ENCODE measurements at places on chromosomes 12 and 14. TPM values are rescaled to one million over a fixed set of nuclear protein-coding genes. Genes with fewer than 3 reads are reported as not detected.

DNA sequence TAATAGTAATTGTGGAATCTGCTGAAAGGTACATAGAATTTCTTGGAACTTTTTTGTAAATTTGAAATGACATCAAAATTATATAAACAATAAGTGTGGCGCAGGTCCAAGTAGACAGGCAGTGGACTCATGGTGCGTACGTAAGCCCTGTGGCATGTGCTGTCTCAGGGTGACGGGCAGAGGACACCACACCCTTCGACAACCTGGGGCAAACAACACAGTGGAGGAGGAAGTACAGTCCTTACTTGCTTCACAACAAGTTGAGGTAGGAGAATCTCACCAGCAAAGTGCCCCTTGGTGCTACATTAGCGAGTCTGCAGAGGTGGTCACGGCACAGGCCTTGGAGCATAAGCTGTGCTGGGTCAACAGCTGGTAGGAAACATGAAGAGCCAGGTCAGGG lies 180.9 kb downstream of the AEBP2 start:
- no peaks in the 10 kb centered on the region for H3K27me3 ChIP-seq
- DNase-seq, result no peak
- no peak overlapping the region for H3K27ac ChIP-seq
- no peaks in the 10 kb centered on the region for H3K4me1 ChIP-seq
- H3K4me3 ChIP-seq, result no peak overlapping the region
- no peaks in the 10 kb centered on the region for H3K36me3 ChIP-seq

DNA sequence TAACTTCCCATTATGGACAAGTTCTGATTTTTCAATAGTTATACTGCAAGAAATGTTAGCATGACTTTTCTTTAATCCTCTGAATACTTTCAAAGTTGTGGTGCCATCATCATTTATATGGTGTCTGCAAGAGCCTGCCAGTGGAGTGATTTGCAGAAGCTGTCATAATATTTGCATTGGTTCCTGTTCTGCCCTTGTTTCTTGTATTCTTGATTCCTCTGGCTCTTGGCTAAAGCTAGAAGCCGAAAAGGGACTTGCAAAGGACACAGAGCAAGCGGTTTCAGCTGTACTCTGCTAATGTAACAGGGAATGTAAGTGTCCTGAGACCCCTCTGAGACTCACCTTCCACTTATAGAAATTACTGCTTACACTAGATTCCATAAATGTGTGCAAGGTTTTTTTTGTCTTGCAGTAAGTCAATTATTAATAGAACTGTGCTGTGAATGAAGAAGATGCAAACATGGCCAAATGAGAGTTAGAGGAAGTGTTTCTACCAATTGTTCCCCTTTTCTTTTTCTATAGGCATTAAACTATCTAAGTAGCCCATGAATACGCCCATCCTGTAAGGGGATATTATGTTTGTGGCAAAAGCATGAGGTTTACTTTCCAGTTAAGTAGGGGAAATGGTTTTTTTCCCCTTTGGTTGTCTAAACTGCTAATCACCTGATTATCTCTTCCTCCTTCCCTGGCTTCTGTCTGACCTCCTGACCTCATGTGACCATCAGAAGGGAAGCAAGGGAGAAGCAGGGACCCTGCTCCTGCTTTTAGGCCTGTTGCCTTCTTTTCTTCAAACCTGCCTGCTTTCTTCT lies 5.3 kb downstream of the DYRK4 start:
- H3K4me3 ChIP-seq, result no peak overlapping the region
- DNase-seq, result no peak
- H3K27ac ChIP-seq, result no peak overlapping the region

- no peaks in the 10 kb centered on the region for H3K27me3 ChIP-seq
- no peaks in the 10 kb centered on the region for H3K36me3 ChIP-seq
- no peak overlapping the region for H3K4me3 ChIP-seq
- DNase-seq, result no peak
Measured at GRCh38 chr14:100867631-100868315, 35.7 kb downstream of the RTL1 start.

DNA sequence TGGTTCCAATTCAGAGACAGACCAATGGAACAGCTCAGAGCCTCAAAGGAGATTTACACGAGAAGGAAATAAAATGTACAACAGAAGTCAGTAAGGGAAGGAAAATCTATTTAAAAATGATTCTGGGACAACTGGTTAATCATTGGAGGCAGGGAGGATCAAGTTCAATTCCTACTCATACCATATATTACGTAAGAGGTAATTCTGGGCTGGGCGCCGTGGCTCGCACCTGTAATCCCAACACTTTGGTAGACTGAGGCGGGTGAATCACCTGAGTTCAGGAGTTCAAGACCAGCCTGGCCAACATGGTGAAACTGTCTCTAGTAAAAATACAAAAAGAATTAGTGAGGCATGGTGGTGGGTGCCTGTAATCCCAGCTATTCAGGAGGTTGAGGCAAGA lies 36.7 kb upstream of the PITPNM2 start:
- no peaks in the 10 kb centered on the region for H3K27me3 ChIP-seq
- DNase-seq, result no peak
- H3K4me1 ChIP-seq, result no peaks in the 10 kb centered on the region
- H3K36me3 ChIP-seq, result peaks cover 91% of the 10 kb centered on the region
- H3K4me3 ChIP-seq, result no peak overlapping the region

DNA sequence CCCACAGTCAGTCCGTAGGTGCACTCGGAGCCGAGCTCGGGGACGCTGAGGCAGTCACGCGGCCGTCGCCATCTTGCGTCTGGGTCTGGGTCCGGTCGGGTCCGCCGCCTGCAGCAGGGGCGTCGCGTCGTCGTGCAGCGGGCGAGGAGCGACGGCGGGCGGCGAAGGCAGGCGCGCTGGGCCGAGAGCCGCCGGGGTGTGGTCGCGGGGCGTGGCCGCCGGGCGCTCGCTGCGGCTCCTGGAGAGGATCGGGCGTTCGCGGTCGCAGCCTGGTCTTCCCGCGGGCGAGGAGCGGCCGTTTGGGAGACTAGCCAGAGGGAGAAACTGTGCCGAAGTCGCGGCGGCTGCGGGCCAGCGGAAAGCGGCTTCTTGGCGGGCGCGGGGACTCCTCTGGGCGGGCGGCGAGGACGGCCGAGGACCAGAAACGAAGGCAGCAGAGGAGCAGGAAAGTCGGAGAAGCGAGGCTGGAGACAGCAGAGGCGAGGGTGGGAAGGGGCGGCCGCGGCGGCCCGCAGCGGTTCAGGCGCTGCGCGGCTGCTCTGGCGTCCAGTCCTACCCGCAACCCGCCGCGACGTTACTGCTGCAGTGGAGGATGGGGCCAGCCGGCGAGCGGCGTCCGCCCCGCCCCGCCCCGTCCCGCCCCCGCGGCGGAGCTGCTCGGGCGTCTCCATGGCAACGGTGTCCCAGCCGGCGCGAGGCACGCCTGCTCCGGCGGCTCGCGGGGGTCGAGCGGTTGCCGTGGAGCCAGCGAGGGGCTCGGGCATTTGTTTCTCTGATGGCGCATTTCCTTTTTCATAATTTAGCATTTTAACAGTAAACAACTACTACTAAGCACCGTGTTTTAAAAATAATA lies at the start of gene PNMA1:
PNMA1 (minus strand) TSS at position 582 of the 853 bp plus-strand sequence. CDS start 745 bp downstream, outside the sequence.
- H3K4me1 ChIP-seq, result peaks cover 25% of the 10 kb centered on the region
- peak within 1 kb of the TSS; percentile 72 for H3K27ac ChIP-seq
- no peaks in the 10 kb centered on the region for H3K27me3 ChIP-seq
- H3K36me3 ChIP-seq, result peaks cover 26% of the 10 kb centered on the region

- H3K27me3 ChIP-seq, result no peaks in the 10 kb centered on the region
- H3K27ac ChIP-seq, result no peak overlapping the region
- H3K36me3 ChIP-seq, result no peaks in the 10 kb centered on the region
- DNase-seq, result no peak
Measured at GRCh38 chr12:60577607-60578006, 981.8 kb downstream of the SLC16A7 start.

- H3K36me3 ChIP-seq, result peaks cover 3% of the 10 kb centered on the region
- no peak overlapping the region for H3K27ac ChIP-seq
- no peak for DNase-seq
- H3K4me1 ChIP-seq, result no peaks in the 10 kb centered on the region
- H3K4me3 ChIP-seq, result no peak overlapping the region
Measured at GRCh38 chr14:100391724-100392123, 68.6 kb downstream of the SLC25A47 start.

- H3K27ac ChIP-seq, result no peak overlapping the region
- H3K27me3 ChIP-seq, result no peaks in the 10 kb centered on the region
- no peaks in the 10 kb centered on the region for H3K4me1 ChIP-seq
- H3K36me3 ChIP-seq, result no peaks in the 10 kb centered on the region
- no peak overlapping the region for H3K4me3 ChIP-seq
- no peak for DNase-seq
Measured at GRCh38 chr14:24798911-24799462, 165.0 kb upstream of the GZMB start.

GRCh38 chr14:51501746-51502145 lies 150.0 kb upstream of the FRMD6 start:
- no peaks in the 10 kb centered on the region for H3K27me3 ChIP-seq
- no peak overlapping the region for H3K27ac ChIP-seq
- H3K4me1 ChIP-seq, result no peaks in the 10 kb centered on the region
- DNase-seq, result no peak
- H3K4me3 ChIP-seq, result no peak overlapping the region

DNA sequence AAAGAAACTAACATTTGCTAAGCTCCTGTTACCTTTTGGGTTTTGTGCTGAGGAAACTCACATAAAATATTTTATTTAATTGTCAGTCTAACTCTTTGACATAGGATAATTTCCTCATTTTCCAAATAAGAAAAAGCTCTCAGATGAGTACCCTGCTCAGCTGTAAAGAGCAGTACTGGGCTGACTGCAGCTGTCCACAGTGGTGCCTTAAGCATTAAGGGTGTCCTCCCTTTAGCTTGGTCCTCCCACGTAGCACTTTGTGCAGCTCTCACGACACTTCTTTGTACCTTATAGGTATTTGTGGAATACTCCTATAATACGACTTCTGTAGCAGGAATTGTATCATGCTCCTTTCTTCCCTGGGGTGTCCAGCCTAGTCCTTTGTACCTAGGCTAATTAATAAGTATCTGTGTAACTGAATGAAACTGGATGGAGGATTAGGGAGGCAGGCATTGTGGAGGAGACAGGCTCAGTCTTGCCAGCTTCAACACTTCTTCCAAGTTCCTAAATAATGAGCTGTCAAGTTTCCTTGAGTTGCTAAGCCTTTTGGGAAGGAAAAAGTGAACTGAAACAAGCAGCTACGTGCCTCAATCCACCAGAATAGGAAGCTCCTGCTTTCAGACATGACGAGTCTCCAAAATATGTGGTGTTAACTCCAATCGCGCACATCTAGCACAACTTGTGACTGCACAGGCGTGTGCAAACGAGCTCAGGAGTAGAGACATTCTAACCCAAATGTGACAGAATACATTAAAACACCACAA lies 123.0 kb downstream of the SLC38A4 start:
- H3K4me3 ChIP-seq, result no peak overlapping the region
- peak overlapping the region; percentile 61 for H3K27ac ChIP-seq
- no peaks in the 10 kb centered on the region for H3K36me3 ChIP-seq
- H3K27me3 ChIP-seq, result no peaks in the 10 kb centered on the region
- H3K4me1 ChIP-seq, result no peaks in the 10 kb centered on the region
- no peak for DNase-seq

- H3K4me1 ChIP-seq, result peaks cover 19% of the 10 kb centered on the region
- no peak overlapping the region for H3K27ac ChIP-seq
- no peaks in the 10 kb centered on the region for H3K36me3 ChIP-seq
- H3K4me3 ChIP-seq, result peak overlapping the region; percentile 53
- no peaks in the 10 kb centered on the region for H3K27me3 ChIP-seq
Measured at GRCh38 chr12:29148596-29148910, 525 bp upstream of the FAR2 start.

DNA sequence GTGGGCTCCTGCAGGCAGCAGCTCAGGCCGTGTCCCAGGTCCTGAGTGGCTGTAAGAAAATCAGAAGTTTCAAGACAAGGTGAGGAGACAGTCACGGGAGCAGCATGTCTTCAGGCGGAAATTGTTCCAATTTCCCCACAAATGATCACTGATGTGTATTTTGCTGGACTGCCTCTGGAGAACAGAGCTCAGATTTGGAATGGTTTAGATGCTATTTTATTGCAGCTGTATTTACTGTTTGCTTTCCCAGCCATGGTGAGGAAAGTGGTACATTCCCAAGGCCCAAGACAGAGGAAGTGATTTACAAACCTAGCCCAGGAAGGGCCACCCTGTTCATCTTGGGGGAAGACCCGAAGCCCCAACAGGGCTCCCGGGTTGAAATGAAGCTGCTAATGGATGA lies 195.6 kb downstream of the CHST11 start:
- H3K27me3 ChIP-seq, result no peaks in the 10 kb centered on the region
- H3K4me3 ChIP-seq, result no peak overlapping the region
- H3K27ac ChIP-seq, result no peak overlapping the region
- DNase-seq, result no peak

DNA sequence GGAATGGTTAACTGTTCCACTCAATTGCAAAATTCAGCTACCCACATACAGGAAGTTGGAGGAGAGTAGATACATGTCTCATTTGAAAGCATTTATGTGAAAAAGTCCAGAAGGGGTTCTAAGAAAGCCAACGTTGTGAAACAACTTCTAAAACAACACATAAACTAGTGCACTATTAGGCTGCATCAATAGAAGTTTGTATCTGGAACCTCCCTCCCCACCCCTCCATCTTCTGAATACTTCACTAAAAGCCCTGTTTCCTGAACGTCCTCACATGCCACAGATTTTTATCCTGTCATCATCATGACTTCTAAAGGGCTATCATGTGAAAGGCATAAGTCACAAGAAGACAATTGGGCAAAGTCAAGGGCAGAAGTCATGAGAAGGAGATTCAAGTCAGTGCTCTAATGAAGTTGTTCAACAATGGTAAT lies 5.5 kb downstream of the KRT79 start:
- H3K4me1 ChIP-seq, result no peaks in the 10 kb centered on the region
- no peak for DNase-seq
- H3K36me3 ChIP-seq, result no peaks in the 10 kb centered on the region
- no peak overlapping the region for H3K27ac ChIP-seq
- no peak overlapping the region for H3K4me3 ChIP-seq

DNA sequence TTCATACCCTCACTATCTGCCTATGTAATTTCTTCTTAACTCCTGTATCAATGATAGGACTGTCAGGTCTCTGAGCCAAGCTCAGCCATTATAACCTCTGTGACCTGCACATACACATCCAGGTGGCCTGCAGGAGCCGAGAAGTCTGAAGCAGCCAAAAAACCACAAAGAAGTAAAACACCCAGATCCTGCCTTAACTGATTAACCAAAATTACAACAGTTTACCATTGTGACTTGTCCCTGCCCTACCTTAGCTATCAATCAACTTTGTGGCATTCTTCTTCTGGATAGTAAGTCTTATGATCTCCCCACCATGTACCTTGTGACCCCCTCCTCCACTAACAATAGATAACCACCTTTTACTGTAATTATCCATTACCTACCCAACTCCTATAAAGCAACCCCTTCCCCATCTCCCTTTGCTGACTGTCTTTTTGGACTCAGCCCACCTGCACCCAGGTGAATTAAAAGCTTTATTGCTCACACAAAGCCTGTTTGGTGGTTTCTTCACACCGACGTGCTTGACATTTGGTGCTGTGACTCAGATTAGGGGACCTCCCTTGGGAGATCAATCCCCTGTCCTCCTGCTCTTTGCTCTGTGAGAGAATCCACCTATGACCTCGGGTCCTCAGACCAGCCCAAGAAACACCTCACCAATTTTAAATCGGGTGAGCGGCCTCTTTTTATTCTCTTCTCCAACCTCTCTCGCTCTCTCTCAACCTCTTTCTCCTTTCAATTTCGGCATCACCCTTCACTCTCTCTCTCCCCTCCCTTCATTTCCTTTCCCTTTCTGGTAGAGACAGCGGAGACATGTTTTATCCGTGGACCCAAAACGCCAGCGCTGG lies 11.5 kb upstream of the LGMN start:
- peak overlapping the region; percentile 3 for H3K27ac ChIP-seq
- peaks cover 50% of the 10 kb centered on the region for H3K4me1 ChIP-seq
- H3K4me3 ChIP-seq, result no peak overlapping the region
- no peaks in the 10 kb centered on the region for H3K27me3 ChIP-seq
- no peak for DNase-seq
- H3K36me3 ChIP-seq, result no peaks in the 10 kb centered on the region

NKX2-1 gene
- 0.02 TPM for polyA plus RNA-seq

AQP6 gene
- under 0.01 TPM for polyA plus RNA-seq

PDE3A gene
- 2.2 TPM for polyA plus RNA-seq

NYNRIN gene
- polyA plus RNA-seq, result 4.3 TPM

LBHD2 gene
- polyA plus RNA-seq, result 0.75 TPM

Measured in thymus (tissue), 14 donors.